ENCODE measurements at places on chromosomes 2 and 18.

- no peak for DNase-seq
Observed at GRCh38 chr18:32174719-32175118, 15.1 kb upstream of the MEP1B start.

GRCh38 chr2:205708231-205708631 is 25.9 kb downstream of the NRP2 start:
- DNase-seq = peak; percentile 59

- no peak for DNase-seq
Observed at GRCh38 chr2:241049739-241050623, 51.6 kb downstream of the SNED1 start.

DNA sequence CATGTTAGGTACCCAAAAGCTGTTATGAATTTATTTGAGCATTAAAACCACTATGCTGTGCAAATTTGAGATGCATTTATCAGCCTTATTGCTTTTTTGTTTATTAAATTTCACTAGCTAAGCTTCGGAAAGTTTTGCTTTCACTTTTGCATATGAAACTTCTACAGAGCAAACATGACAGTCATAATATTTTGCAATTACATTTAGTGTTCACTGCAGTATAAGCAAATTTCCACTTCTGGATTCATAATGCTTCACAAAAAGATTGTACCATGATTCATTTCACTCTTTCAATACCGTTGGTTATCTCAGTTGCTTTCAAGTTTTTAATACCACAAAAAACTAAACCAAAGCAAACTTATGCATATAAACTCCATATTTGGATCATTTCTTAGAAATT is 228.7 kb upstream of the SLC8A1 start:
- DNase-seq = peak; percentile 16
